ENCODE measurements at places on chromosomes 2 and 18.

DNA sequence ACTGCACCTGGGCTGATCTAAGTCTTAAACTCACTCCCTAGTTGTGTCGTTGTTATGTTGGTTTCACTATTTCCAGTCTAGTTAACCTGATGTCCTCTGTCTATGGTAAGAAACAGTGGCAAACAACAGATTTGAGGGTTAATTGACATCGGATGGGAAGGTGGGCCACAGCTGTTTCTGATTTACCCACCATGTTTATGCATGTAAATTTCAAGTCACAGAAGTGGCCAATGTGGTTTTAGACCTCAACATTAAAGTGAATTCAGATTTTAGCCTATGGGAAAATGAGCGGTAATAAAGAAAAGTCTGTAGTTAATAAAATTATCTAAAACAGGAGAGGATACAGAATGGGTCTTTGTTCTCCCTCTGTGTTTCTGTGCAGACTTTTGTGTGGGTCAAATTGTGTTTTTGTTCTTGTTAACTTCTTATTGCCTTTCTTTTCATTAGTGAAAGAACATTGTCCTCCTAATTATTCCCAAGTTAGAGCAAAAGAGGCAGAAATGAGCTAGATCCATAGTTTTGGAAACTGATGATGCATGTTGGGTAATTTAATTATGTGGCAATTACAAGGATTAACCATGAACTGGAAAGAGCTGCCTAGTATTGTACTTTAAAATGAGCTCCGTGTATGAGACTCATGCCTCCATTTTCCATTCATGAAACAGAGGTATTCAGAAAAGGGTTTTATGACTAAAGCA is 83.2 kb downstream of the LAMA3 start:
- no peak for DNase-seq

- DNase-seq, result no peak
Observed at GRCh38 chr2:168614172-168615018, 158.3 kb downstream of the CERS6 start.

GRCh38 chr2:156399224-156399949 is 36.8 kb upstream of the GPD2 start:
- no peak for DNase-seq

DNA sequence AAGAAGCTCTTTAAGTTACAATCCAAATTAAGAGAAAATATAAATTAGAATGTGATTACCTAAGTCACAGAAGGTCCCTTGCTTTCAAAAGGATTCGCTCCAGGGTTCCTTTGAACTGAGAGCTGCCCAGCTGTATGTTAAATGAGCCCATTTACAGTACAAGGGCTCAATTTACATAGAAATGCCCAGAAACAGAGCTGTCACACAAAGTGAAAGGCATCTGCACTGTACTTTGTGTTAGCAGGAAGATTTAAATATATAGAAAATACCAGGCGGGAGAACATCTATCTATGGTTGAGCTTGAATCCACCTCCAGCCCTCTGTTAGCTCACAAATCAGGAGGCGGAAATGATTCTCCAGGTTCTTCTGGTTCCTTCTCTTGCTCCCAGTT is 272.9 kb downstream of the PAX3 start:
- DNase-seq, result no peak

DNA sequence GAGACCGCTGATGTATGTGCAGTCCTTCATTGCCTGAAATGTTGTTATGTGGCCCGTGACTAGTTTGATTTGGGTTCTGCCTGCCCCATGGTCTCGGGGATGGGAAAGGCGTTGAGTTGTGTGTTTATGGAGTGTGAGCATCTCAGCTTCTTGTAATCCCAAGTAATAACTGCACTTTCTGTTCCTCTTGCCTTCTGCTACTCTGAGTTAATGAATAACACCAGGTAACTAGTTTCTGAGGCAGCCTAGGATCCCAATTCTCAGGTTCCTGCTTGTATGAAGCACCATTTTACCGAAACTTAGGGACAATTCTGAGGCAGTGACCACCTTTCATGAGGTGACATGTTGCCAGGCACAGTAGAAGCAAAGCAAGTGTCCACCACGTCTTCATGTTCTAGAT is 170.0 kb downstream of the ALK start:
- DNase-seq, result no peak

DNA sequence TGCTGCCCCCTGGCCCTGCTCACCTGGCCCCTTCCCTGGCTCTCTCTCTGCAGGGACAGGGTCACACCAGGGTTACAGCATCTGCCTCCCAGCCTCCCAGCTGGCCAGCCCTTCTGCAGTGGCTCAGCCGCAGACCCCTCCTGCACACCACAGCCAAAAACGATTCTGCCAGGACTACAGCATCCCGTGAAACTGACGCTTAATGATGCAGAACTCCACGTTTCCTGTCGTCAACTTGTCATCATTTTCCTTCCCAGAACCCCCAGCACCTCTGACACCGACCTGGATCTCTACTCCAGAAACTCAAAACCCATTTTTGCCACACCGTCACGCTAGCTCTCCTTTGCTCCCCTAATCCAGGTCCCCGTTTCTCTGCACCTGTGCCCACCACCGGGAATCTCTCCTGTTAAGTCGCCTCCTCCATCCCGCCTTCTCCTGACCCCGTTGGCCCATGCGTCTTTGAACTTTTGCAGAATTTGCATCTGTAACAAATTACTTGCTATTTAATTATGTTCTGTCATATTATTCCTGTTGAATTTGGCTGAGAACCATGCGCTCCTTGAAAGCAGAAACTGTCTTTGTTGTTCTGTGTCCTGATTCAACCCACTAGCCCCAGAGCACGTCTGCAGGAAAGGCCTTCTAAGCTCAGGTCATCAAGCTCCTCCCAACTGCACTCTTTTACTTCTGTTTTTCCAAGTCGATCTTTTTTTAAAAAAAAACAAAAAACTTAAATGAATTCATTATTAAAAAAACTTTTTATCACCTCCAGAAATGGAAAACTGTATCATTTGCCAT is 173.2 kb upstream of the COPS8 start:
- DNase-seq, result no peak

GRCh38 chr2:68390114-68390513 is 25.0 kb downstream of the PLEK start:
- DNase-seq, result no peak

- no peak for DNase-seq
Observed at GRCh38 chr2:64876137-64876647, 113.0 kb upstream of the SLC1A4 start.

- no peak for DNase-seq
Observed at GRCh38 chr2:5677133-5677532, 15.1 kb upstream of the SOX11 start.

DNA sequence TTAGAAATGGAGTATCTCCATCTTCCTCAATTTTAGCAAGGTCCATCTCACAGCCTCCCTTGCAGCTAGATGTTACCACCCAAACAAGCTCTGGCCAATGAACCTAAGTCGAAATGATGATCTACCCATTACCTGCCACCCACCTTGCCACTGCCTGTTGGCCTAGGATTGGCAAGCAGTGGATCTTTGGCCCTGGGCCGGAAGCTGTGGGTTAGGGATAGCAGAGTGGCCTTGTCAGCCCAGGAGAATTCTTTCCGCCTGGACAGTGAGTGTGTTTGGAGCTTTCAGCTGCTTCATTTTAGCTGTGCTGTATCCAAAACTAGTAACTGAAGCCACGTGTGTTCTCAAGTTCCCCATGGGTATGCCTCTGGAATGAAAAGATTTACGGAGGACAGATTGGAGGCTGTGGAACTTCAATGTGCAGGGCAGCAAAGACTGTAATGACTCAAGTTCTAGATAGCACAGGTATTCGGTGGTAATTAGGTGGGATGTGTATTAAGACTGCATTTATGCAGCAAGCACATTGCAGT is 7.7 kb upstream of the PARD6G start:
- DNase-seq, result no peak

DNA sequence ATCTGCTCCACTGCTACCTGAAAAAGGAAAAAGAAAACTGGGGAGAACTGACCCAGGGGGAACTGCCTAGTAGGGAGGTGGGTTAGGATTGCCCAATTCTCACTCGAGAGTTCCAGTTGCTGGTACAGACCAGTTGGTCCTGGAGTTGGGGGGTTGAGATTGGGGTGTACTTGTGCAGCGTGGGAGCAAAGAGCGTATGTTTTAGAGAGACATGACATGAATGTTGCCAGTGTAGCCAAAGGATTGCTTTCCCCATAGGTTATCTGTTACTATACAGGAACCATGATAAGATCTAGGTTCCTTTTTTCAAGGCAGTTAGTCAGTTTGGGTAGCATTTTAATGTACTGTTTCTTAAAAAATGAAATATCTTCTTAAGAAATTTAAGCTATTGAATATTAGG is 68.6 kb downstream of the APLF start:
- DNase-seq, result no peak

DNA sequence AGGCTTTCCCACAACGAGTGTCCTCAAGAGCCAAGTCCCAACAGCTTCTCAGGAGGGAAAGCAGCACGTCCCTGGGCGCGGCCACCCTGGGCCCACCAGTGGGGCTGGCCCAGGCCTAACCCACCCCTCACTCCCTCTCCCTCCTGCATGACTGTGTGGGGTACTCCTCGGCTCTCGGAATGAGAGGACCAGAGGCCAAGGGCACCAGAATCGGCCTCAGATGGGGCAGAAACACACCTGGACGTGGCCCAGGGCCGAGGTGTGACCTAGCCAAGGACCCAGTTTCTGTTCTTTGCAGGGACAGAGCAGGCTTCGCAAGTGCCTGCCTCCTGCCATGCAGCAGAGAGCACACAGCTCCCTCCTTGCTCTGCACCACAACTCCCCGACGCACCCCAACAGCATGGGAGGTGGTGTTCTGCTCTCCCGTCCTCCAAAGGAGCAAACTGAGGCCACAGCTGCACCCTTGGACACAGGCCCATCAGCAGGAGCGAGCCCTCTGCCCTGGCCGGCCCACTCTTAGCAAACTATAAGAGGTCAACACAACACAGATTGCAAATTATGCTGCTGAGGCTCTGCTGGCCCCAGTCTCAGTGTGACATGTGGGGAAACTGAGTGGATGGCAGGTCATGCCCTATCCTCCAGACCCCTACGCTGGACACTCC is 19.7 kb downstream of the HS6ST1 start:
- DNase-seq, result no peak

DNA sequence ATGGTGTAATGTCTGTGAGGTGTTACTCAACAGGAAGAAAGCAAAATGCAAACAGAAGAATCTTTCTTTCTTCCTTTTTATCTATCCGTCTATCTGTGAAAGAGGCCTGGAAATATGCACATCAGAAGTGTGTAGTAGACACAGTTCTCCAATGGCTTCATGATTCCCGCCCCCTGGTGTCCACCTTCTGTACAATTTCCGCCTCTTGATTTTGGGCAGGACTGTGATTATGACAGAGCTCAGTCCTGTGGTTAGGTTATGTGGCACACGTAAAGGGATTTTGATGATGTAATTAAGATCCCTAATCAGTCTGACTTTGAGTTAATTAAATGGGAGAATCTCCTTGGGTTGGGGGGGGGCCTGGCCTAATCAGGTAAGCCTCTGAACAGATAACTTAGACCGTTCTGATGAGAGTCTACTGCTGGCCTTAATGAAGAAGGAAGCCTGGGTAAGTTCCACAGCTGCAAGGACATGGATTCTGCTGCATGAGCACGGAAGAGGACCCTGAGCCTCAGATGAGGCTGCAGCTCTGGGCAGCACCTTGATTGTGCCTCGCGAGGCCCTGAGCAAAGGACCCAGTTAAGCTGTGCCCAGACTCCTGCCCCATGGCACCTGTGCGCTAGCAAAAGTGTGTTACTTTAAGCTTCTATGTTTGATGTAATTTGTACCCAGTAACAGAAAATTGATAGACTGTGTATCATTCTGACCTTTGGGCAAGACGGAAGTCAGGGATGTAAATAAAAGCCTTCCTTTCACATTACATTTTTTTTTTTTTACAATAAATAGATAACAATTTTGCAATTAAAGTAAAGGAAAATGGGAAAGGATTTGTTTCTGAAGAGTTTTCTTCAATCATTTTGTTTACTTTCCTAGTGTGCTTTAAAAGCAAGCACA is 11.3 kb upstream of the KCNF1 start:
- DNase-seq, result no peak
